ENCODE measurements at places on chromosomes 7 and 10.

- no peak for DNase-seq
These were observed 51.0 kb downstream of the TCF7L2 start for GRCh38 chr10:113000876-113001598.

- DNase-seq, result peak; percentile 56
These were observed 27.4 kb upstream of the CAPZA2 start for GRCh38 chr7:116834815-116835504.

DNA sequence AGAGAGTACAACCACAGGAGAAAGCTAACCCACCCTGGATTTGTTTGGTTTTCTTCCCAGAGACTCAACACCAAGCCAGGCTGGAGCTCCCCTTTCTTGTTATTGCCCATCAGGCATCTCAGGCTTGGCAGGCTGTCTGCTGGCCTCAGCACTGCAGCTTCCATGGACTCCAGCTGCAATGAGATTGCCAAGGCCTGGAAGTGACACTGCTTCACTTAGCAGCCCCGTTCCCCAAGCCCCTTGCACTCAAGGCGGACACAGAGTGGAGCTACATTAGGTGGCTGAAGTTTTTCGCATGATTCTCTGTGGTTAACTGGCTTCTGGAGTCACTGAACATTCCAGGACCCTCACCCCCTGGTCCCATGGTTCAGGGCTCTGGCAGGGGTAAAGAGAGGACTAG is 163.1 kb upstream of the GDF10 start:
- no peak for DNase-seq

DNA sequence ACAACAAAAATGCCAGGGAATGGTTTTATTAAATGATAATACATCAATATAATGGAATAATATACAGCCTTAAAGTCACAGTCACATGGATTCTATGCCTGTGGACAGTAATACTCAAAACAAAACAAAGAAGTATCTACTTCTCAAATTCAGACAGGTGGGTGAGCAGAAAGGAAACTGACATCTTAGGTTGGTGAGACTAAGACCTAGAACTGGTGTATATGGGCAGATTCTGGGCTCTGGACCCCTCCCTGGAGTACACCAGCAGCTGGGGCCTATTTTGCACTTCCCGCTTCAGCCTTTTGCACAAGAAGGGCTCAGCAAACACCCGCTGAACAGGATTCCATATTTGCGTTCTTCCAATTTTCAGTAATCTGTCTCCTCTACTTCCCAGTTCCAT is 5.4 kb upstream of the FIS1 start:
- DNase-seq, result no peak

DNA sequence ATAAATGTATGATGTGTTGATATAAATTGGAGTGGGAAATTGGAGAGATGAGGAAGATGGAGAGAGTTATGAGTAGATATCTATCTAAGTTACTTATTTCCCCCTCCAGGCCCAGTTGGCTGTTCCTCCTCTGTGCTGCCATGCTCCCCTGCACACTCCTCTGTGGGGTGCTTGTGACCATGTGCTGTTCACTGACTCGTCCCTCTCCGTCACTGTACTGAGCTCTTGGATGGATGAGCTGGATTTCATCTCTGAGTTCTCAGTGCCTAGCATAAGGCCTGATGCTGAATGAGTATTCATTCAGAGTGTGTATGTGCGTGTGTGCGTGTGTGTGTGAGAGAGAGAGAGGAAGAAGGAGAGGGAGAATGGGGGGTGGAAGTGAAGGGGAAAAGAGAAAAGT is 14.5 kb downstream of the OR9A2 start:
- no peak for DNase-seq

DNA sequence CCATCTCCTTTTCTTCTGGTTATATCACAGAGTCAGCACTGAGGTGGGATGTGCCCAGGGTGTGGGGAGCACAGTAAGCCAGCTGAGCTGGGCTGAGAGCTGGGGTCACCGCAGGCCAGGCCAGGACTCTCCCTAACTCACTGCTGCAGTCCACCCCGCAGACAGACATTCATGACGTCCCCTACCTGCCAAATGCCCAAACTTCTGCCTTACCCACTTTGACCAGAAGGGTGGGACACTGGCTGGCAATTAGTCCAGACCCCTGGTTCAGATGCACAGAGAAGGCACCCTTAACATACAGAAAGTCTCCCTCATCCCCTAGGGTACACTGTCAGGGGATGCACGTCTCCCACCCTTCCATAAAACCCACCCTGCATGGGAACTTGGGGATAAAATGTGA is 2.1 kb downstream of the DRGX start:
- no peak for DNase-seq

DNA sequence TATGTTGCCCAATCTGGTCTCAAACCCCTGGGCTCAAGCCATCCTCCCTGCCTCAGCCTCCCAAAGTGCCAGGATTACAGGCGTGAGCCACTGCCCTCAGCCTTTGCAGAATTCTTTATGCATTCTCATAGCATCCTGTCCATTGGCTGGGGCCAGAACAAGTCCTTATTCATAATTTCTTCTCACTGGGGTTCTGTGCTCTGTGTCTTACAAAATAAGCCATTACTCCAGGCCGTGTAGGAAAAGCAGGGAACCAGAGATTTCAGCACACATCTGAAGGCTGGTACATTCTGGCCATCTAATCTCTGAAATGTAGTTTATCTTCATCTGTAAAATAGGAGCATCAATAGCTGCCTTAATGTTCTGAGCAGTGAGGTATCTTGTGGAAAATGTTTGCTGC is 10.3 kb upstream of the OCM start:
- DNase-seq, result no peak

DNA sequence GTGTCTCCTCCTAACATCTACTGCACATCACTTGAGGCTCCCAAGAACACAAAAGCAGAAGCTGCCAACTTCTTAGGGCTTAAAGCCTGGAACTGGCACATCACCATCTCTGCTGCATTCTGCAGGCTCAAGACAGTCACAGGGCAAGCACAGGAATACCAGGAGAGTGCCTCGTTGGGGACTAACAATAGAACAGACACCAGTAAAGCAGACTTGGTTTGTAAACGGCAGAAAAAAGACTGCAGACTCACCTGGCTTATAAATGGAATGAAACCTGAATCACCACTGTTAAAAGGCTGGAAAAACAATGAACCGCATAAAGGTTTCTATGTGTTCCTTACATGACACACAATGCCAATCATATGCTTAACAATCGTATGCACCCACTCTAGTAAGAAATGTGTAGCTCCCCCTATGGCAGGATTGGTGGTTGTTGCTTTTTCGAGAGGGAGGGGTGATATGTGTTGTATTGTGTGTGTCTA is 12.8 kb downstream of the RHEB start:
- DNase-seq, result no peak

- no peak for DNase-seq
These were observed 14.6 kb downstream of the TWIST1 start for GRCh38 chr7:19102884-19103283.

DNA sequence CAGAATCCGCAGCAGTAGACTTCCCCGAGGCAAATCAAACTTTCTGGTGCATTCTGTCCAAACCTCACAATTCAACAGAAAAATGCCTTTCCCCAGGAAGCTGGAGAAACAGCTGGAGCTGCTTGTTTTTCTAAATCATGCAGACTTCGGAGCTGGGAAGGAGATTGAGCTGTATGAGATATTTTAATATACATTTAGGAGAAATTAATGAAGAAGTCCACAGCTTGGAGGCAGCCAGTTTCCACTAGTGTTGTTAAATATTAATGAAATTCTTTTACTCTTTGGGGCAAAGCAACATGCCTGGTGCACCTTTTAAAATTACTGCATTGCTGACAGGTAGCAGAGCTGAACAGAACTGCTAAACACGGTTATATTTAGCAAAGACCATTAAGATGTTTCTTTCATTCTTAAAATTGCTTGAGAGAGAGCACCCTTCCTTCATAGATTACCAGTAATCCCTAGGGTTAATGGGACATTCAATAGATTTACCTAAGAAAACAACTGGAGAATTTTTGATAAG is 566.4 kb downstream of the SORCS3 start:
- DNase-seq, result no peak
